ENCODE measurements at places on chromosomes 7 and 10.

GRCh38 chr7:158726277-158726807, 21.7 kb upstream of the NCAPG2 start:
- DNase-seq, result no peak

DNA sequence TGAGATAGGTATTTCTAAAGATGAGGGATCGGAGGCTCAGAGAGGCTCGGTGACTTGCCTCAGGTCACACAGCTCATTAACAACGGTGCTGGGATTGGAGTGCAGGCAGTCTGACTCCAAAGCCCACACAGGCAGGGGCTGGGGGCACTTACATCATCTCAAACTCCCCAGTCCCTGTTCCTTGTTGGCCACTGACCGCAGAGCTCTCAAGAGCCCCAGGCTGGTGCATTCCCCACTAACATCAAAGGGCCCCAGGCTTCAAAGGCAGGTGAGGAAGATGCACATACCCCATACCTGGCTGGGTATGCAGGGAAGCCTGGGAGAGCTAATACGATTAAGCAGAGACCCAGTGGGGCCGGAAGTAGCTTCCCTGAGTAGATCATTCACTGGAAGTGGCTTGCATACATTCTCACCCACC, 13.7 kb upstream of the NODAL start:
- DNase-seq, result no peak

DNA sequence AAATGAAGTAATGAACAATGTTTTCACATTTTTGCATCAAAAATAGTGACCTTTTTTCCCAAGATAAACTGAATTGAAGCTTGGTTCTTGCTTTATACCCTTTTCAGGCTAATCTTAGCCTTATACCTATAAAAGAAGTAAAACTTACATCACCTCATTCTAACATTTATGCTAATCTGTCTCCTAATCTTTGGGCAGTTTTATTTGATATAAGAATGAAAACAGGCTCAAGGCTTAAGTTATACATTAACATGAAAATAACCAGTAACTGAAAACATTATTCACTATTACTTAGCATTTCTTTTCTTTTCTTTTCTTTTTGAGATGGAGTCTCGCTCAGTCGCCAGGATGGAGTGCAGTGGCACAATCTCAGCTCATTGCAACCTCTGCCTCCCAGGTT, 113.1 kb downstream of the HIBADH start:
- no peak for DNase-seq

GRCh38 chr10:110717781-110718589, 73.8 kb downstream of the RBM20 start:
- DNase-seq, result no peak

GRCh38 chr7:155285833-155286232, 11.8 kb upstream of the INSIG1 start:
- no peak for DNase-seq

GRCh38 chr7:140260352-140261104, 83.7 kb upstream of the KDM7A start:
- no peak for DNase-seq

GRCh38 chr10:4819067-4819466, 6.9 kb upstream of the AKR1E2 start:
- no peak for DNase-seq

GRCh38 chr7:26307791-26308190, 16.1 kb downstream of the SNX10 start:
- no peak for DNase-seq

- no peak for DNase-seq
Measured at GRCh38 chr7:81014266-81014665, 95.4 kb upstream of the SEMA3C start.

DNA sequence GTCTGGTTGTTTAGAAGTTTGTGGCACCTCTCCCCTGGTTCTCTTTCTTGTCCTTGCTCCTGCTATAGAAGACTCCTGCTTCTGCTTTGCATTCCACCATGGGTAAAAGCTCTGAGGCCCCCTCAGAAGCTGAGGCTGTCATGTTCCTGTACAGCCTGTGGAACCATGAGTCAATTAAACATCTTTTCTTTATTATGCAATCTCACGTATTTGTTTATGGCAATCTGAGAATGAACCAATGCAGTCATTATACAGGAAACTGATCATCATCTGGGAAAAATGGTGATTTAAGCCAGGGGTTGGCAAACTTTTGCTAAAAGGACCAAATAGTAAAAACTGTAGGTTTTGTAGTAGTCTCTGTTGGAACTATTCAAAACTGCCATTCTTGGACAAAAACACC, 175.4 kb downstream of the CSTF2T start:
- DNase-seq, result no peak

GRCh38 chr7:95509199-95509598, 23.5 kb downstream of the ASB4 start:
- no peak for DNase-seq

DNA sequence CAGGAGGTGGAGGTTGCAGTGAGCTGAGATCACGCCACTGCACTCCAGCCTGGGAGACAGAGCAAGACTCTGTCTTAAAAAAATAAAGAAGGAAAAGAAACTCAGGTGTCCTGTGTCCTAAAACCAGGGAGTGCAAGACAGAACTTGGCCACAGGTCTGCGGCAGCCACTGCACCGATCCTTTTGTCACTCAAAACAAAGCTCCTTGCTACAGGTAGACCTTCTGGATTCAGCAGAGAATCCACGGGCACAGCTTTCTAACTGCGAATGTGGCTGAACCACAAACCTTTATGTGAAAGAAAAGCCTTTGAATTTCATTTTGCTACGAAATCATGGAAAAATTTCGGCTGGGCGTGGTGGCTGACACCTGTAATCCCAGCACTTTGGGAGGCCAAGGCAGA, 634.9 kb downstream of the CALN1 start:
- no peak for DNase-seq

DNA sequence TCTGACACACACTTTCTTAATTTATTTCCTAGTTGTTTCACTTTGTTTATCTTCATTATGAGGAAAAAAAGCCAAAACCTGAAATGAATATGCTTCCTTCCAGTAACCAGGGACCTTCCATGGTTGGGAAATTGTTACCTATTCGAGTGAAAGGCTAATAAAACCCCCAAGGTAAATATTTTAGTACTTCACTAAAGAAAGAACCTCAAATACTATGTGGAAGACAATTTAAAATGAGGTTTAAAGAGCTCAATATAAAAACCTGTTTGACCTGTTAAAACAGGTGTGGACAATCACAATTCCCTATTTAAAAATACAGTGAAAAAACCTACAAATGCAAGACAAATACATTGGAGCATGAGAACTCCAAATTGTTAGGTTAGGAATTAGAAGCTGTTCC, 192.6 kb downstream of the CFTR start:
- DNase-seq, result no peak

- DNase-seq, result no peak
Measured at GRCh38 chr7:46681865-46682503, 760.9 kb upstream of the IGFBP3 start.

- DNase-seq, result no peak
Measured at GRCh38 chr7:20280475-20281351, 50.0 kb upstream of the ITGB8 start.

DNA sequence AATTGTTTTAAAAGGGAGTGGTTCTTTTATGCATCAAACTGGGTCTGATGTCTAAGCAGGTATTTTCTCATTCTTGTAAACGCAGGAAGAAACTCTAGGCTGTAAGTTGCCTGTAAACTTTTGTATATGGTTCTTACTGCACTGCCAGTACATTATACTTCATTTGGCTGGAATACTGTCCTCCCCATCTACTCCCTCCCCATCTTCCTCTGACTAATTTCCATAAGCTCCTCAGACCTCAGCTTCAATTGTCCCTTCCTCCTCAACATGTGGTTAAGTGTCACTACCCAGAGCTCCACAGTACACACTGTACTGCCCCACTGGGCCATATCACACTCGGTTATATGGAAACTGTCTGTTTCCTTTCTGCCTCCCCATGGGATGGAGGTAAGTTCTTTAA, 161.4 kb upstream of the MDFIC start:
- no peak for DNase-seq

- no peak for DNase-seq
Measured at GRCh38 chr7:143408686-143409561, at the start of gene EPHA1. TSS of gene EPHA1 (minus strand) at chr7:143408856. CDS start at chr7:143408805, 51 bp downstream.

DNA sequence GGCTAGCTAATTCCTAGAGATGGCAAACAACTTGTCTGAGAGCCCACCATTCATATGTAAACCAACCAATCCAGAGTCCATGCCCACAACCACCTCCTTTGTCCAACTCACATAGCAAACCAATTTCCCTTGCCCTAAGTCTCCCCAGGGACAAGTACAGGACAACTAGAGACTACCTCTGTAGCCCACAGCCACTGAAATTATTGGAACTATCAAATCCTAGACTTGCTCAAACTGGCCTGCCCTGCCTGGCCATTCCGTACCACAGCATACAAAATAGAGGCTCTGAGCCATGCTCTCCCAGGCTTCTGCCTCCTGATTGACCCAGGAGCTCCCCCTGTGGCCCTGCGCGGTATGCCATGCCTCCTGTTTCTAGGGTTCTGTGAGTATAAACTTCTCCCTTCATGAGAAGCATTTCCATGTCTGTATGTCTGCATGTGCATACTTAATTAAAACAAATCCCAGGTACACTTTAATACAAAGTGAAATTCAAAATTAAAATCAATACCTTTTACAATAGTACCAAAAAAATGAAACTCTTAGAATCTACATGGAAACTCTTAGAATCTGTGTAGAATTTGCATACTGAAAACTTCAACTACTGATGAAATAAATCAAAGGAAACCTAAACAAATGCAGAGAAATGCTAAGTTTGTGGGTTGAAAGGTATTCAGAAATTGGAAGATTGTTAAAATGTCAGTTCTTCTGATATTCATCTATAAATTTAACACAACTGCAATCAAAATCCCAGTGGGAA, 4.0 kb upstream of the HECW1 start:
- DNase-seq, result peak; percentile 26

GRCh38 chr10:2913474-2913873, 153.9 kb upstream of the PFKP start:
- DNase-seq, result no peak

DNA sequence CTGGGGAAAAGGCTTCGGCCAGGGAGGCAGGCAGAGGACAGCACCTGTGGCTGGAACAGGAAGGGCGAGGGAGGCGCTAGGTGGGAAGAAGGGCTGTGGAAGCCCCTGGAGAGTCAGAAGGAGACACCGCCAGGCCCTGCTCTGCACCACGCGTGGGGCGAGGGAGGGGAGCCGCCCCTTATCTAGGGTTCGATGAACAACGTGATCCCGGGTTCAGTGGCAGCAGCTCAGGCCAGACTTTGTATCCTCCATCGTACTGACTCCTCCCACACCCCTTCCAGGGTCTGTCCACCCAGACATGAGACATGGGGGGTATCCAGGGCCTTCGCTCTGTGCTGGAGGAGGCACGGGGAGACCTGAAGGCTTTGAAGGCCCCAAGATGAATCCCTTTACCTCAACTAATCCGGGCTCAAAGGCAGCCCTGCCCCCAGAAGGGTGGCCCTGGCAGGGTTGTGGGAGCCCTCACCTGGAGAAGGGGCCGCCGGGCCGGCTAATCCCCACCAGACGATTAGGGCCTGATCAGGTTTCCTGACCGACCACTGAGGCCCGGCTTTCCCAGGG, 110.8 kb downstream of the PDGFA start:
- DNase-seq, result no peak

- no peak for DNase-seq
Measured at GRCh38 chr10:25934621-25935139, 651 bp downstream of the MYO3A start.

- DNase-seq, result no peak
Measured at GRCh38 chr10:49609006-49609282, 1.2 kb upstream of the SLC18A3 start.

DNA sequence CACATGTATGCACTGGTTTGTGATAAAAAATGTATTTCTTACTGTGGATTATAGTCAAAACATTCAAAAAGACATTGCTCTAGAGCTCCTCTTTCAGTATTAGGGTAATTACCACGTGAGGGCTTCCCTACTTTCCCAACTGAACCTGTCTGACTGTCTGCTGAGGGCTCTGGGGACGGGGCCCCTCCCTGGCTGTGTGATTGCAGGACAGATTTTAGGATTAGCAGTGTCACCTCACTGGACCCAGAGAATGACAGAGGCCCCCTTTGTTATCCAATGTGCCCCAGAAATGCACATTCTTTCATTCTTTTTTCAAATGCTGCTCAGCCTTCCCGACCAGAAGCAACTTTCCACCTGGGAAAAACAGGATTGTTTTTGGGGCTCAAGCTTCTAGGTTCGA, 43.6 kb upstream of the MXI1 start:
- DNase-seq, result no peak

GRCh38 chr7:11332186-11332864, 358.7 kb downstream of the PHF14 start:
- DNase-seq, result no peak

DNA sequence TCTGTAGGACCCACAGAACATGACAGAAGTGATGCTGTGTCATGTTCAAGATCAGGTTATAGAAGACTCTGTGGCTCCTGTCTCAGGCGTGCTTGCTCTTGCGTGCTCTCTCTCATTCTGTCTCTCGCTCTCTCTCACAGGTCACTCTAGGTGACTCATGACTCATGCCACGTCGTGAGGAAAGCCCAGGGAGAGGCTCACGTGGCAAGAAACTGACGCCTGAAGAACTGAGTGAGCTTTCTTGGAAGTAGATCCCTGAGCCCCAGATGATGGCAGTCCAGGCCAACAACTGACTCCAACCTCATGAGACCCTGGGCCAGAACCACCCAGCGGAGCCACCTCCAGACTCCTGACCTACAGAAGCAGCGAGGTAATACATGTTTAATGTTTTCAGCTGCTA, 103.3 kb downstream of the DNMBP start:
- no peak for DNase-seq

DNA sequence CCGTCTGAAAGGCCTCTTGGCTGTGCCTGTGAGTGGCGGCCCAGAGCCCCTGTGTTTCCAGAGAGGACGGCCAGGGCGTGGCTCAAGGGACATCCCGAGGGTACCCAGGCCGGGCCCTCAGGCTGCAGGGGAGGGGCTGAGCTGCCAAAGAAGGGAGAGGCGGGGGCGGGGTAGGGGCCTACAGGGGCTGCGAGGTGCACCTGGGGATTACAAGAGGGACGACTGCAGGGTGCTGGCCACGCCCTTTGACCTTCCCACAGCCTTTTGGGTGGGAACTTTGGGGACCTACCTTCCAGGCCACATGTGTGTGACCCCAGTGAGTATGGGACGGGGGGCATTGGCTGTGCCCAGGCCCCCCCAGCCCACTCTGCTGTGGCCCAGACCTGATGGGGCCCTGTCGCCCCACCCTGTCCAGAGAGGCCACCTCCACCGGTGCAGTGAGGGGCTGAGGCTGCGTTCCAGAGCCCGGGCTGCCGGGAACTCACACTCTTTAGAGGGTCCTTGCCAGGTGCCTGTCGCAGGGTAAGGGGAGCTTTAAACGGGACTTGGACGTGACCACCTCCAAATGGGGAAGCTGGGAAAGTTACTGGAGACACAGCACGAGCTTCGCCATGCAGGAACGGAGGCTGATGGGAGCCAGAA, 19.0 kb upstream of the NKX6-2 start:
- DNase-seq, result no peak

- DNase-seq, result no peak
Measured at GRCh38 chr10:5891009-5891408, 966 bp downstream of the FBH1 start.

Data from stimulated activated CD4-positive, alpha-beta T cell treated with anti-CD3 and anti-CD28 coated beads, Interleukin-1b, Interleukin-23, amount 100 ng/mL, for 24 hours (primary cell).